ENCODE measurements at places on chromosomes 11 and 22.
A peak's percentile ranks its signal among the peaks of the same experiment; 100 is the strongest.

GRCh38 chr11:116512841-116513240 is 259.9 kb downstream of the BUD13 start:
- DNase-seq, result no peak

- DNase-seq, result no peak
Observed at GRCh38 chr22:17705546-17705945, 67.0 kb downstream of the BCL2L13 start.

- DNase-seq, result peak; percentile 68
Observed at GRCh38 chr11:76721755-76722677, 51.5 kb upstream of the LRRC32 start.

DNA sequence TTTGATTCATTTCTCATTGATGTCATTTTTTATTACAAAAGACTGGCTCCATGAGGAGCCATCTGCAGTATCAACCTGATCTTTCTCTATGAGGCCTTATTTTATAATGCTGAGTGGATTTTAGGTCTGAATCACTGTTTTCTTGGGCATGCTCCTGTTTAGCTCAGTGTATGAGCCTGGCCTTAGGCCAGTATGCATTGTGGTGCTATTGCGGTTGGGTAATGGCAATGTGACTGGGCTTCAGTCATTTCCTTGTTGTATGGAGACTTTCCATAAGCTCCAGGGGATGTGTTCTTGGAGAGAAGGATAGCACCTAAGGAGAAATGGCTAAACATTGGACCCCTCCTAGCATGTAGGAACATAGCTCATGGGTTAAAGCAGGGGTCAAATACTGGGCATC is 293.2 kb downstream of the NELL1 start:
- no peak for DNase-seq

- no peak for DNase-seq
Observed at GRCh38 chr11:122271137-122271536, 155.1 kb upstream of the BLID start.

- no peak for DNase-seq
Observed at GRCh38 chr11:68341557-68342458, 29.4 kb downstream of the LRP5 start.

GRCh38 chr22:32407312-32407711 is 4.7 kb downstream of the RTCB start:
- no peak for DNase-seq

GRCh38 chr22:47215851-47216250 is 453.4 kb downstream of the TBC1D22A start:
- DNase-seq, result no peak

DNA sequence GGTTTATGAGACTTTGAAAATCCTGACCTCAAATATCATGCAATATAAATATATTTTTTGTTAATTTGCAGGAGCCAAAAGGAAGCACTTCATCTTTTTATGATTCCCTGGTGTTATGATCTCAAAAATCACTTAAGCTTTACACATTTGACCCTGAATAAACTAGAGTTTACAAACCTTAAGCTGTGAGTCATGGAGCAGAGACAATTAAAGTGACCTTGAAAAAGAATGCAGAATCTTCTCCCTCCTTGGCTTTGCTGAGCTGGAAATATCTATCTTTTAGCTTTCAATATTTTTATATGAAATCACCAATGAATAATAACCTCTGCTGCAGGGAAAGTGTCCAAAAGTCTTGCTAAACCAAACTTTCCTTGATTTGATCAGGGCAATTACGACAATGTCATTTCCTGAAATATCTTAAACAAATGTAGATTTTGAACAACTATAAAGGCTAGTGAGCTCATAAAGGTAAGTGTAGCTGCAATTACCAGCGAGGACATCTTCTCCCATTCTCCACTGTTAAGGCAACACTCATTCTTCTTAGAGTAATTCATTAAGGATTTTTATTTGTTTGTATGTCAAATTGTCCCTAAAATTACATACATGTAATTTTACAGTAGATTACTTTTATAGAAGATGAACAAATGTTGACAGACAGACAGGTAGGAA is 747.0 kb upstream of the LUZP2 start:
- no peak for DNase-seq

- no peak for DNase-seq
Observed at GRCh38 chr11:119468511-119468910, 45.5 kb upstream of the THY1 start.

DNA sequence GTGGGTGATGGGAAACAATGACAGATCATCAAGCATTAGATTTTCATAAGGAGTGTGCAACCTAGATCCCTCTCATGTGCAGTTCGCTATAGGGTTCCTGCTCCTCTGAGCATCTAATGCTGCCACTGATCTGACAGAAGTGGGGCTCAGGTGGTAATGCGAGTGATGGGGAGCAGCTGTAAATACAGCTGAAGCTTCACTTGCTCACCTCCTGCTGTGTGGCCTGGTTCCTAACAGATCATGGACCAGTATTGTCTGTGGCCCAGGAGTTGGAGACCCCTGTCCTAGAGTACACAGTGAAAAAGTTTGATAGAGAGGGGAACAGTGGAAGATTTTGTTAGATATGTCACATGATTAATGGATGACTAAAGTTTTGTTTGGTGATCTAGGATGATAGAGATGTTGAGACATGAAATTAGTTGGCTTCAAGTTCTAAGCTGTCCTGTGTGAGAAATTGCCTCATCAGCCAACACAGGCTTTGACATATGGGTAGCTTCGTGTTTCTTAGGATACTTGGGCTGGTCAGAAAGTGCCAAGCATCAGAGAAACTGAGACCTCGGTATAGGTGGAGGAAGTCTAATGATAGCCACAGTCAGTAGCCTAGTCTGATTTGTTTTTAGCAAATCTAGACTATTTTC is 47.4 kb downstream of the ARHGEF12 start:
- DNase-seq, result no peak

DNA sequence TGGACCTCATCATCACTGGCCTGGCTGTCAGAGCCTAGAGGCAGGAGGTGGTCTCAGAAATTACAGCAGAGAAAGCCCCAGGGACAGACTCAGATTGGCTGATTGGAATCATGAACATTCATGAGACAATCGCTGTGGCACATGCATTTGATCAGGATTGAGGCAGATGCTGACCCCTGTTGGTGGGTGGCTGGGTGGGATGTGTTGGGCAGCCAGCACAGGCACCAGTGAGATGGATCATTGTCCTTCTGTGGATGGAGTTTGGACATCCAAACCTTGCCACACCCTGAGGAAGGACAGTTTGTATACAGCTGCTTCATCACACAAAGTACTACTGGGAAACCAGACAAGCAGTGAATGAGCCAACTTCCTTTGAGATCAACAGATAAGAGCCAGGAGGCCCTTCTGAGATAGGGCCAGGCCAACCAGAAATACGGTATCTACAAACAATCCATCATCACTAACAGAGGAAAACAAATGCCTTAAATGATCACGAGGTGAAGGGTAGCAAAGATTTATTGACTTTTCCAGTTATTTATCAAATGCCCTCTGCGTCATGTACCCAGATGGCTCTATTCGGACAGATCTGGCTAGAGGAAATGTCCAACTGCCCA is 17.3 kb downstream of the COMMD9 start:
- DNase-seq, result no peak

GRCh38 chr11:36455658-36456111 is 54.4 kb downstream of the TRAF6 start:
- DNase-seq, result no peak

DNA sequence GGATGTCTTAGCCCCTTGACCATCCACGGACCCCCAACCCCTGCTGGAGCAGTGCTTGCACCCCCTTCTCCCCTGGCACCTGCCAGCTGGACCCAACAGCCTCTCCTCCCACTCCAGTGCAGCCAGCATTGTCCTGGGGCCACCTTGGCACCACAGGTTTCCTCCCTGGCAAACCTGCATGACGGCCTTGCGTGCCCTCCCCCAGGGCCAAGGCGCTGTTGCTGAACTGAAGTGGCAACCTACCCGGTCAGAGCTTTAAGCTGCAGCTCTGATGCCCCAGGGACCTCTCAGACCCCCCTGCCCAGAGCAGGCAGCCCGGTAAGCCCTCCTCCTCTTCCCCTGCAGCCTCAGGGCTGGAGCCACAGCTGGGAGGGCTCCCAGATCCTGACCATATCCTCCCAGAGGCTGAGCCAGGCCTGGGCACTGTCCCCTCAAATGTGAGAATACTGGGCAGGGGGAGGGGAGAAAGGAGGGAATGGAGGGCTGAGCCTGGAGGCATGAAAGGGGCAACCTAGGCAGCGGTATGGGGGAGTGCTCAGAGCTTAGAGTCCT is 1.8 kb upstream of the LRRC75B start:
- no peak for DNase-seq

- DNase-seq, result no peak
Observed at GRCh38 chr11:8290081-8290810, 26.6 kb upstream of the LMO1 start.

DNA sequence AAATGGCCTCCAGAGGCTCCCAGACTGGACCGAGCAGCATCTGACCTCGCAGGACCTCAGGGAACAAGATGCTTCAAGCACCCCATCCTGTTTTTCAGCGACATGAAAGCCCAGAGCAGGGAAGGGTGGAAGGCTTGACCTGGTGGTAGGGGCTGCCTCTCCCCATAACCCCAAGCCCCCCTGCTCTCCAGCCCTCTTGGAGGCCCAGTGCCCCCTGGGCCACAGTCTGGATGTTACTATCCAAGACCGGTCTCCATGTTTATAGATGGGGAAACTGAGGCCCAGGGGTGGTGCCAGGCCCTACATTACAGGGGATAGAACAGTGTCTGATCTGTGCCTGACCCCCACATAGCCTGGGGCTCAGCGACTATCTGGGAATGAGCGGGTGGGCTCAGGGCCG is 7.0 kb downstream of the FGF3 start:
- no peak for DNase-seq
